Lower lobe of right lung (tissue), 2 donors: ENCODE measurements at places on chromosomes 12 and 14. TPM values are rescaled to one million over a fixed set of nuclear protein-coding genes. Genes with fewer than 3 reads are reported as not detected.

The TAS2R50 gene
- total RNA-seq, result 0.50 TPM

The ESR2 gene
- 0.30 TPM for total RNA-seq

The TPPP2 gene
- not detected for total RNA-seq

The LIN7A gene
- total RNA-seq, result 14.6 TPM

The SP1 gene
- 91.1 TPM for total RNA-seq

The CIROP gene
- not detected for total RNA-seq

GRCh38 chr12:71186571-71187288, 28.9 kb upstream of the TSPAN8 start:
- no peak for DNase-seq

GRCh38 chr12:92665496-92665895, 37.3 kb upstream of the PLEKHG7 start:
- no peak for DNase-seq

DNA sequence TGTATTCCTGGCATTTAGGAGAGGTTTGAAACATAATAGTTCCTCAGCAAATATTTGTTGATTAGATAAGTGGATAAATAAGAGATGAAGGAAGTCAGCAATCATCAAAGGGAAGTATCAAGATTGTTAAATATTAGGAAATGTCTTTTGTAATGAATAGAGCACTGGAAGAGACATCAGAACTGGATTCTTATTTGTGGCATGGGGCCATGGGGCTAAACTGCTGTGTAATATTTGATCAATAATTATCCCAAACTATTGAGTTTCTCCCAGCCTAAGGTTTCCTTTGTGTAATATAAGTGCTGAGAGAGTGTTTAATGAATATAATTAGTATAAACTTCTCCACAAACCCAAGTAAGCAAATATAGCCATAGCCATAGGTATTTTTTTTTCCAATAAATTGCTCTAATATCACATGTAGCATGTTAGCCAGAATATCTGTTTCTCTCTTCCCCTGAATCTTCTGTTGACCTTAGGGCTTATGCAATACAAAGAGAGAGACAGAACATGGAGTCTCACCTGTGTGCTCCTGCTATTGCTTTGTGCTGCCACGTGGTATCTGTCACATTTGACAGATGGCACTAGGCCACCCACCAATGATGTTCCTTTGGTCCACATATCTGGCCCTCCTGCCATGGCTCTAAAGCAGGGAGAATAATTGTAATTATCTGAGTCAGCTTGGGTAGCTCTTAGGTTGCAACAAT, 658.7 kb downstream of the SOX5 start:
- DNase-seq, result no peak

- DNase-seq, result no peak
These were observed 85.3 kb upstream of the FLRT2 start for GRCh38 chr14:85444635-85445034.

DNA sequence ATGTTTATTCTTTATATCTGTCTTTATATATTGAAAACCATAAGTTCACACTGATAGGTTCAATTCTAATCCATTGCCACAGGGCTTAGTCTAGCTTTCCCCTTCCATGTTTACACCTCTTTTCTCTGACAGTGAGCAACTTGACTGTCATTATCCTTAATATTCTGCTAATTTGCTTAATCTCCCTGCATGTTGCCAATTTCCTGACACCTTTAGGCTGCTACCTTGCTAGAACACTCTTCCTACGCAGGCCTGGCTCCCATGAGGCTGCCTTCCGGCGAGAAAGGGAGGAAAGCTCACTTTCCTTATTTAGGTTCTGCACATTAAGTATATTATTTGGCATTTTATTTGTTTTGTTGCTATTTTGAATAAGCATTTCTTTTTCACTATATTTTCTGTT, 12.8 kb upstream of the FRS2 start:
- DNase-seq, result no peak

- no peak for DNase-seq
These were observed 5.9 kb upstream of the NFYB start for GRCh38 chr12:104143918-104144317.

GRCh38 chr12:119803381-119803791, 73.7 kb downstream of the CIT start:
- DNase-seq, result no peak

DNA sequence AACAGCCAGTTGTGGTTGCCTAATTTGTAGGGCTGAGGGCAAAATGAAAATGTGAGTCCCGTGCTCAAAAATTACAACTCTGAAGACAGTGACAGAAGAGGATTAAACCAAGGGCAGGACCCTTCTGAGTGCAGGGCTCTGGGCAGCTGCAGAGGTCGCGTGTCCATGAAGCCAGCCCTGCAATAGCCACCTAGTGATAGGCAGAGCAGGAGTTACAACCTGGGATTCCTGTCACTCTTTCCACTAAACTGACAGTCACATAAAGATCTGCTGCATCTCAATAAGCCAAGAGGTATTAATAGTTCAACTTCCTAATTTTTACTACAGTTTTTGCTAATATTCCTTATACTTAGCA, 94.1 kb downstream of the SLC2A13 start:
- no peak for DNase-seq
